Astrocyte of the spinal cord (primary cell): ENCODE measurements at places on chromosomes 12 and 14.

DNA sequence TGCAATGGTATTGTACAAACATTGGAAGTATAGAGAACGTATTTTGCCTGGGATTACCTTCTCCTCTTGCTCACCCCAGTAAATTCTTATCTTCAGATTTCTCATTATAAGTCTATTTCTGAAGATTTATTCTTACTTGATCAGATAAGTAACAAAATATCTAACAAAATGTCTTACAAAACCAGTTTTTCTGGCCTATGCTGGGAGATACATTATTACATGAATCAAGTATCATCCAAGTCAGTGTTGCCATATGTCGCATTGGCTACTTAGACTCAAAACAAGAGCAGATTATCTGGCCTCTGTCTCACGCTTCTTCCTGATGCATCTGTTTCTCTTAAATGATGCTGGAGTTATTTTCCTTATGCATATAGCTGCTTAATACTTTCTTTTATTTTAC, 408.5 kb downstream of the CCER1 start:
- DNase-seq: no peak

DNA sequence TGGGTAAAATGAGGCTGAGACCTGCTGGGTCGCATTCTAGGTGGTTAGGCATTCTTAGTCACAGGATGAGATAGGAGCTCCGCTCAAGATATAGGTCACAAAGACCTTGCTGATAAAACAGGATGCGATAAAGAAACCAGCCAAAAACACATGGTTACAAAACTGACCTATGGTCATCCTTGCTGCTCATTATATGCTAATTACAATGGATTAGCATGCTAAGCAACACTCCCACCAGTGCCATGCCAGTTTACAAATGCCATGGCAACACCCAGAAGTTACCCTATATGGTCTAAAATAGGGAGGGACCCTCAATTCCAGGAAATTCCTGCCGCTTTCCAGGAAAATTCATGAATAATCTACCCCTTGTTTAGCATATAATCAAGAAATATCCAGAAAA, 132.4 kb downstream of the BRMS1L start:
- DNase-seq: no peak

DNA sequence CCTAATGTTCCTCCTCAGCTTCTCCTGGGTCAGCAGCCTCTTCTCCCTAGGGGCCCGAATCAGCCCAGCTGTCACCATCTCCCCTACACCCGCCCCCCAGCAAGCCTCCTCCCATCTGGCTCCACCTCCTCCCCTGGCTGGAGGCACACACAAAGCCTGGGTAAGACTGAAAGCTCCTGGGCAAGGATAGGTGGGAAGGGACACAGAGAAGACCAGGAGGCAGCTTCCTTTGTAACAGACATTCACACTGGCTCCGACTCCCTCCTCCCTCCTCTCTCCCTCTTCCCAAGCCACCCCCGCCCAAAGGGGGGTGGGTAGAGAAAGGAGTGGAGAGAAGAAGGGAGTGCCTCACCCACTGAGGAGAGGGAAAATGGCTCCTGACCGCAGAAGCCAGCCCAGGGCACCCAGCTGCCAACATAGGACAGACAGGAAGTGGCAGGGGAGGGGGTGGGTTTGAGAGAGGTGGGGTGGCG, 4.0 kb downstream of the CHD4 start:
- DNase-seq: peak; percentile 20

DNA sequence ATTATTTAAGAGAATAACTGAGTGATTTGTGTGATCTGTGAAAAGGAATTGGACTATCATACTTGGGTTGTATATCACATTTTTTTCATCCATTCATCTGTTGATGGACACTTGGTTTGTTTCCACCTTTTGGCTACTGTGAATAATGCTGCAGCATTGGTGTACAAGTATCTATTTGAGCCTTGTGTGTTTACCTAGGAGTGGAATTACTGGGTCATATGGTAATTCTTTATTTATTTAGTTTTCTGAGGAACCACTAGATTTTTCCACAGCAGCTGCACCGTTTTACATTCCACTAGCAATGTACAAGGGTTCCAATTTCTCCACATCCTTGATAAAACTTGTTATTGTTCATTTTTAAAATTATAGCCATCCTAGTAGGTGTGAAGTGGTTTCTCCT, 56.1 kb downstream of the APAF1 start:
- DNase-seq: peak; percentile 22

DNA sequence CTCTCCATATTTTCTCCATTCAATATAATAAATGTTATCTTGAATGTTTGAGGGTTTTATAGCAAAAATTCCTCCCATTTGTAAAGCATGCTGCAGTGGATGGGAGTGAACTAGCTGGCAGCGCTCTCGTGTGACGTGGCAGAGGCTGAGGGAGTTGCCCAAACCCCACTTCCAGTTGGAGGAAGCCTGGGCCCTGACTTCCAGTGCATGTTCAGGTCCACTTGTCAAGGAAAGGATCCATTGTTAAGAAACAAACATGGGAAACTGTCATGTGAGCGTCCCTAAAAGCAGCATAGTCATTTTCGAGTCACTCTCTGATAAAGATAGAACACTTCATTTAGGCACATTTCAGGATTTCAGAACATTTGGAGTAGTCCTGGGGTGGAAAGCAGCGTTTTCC, 116.6 kb downstream of the SLC25A47 start:
- peak; percentile 26 for DNase-seq

- DNase-seq: no peak
These were observed 34.6 kb downstream of the MTHFD1 start for GRCh38 chr14:64422756-64423155.

- no peak for DNase-seq
These were observed 18.7 kb downstream of the IQSEC3 start for GRCh38 chr12:85191-85666.
